ENCODE measurements at places on chromosomes 5 and 9.

DNA sequence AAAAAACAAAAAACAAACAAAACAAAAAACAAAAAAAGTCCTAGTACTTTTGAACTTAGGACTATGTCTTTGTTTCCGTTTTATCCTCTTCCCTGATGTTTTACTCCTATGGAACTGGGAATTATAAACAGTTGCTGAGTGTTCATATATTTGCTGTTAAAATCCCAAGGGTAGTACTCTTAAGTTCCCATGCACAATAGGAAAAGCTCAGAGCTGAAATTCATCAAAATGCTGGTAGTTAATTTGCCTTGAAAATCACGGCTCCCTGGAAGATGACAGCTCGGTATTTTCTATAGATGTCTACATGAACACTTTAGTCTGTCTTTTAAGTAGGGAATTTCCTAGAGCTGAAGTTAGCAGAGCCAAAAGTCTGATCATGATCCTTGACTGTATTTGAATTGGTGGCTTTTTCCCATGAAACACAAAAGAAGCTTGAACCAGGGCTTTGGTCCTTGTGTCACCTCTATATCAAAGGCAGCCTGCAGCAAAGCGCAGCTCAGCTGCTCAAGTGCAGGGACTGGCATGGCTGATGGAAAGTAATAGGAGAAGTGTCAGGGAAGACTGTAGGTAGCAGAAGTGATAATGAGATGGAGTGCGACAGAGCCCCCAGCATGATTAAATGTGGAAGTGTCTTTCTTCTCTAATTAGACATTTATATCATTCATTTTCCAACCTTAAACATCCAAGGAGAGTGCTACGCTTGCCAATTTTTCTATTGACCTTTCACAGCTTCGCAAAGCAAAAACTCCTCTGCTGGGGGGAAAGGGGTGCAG, 310.9 kb downstream of the TRIM36 start:
- DNase-seq, result no peak

GRCh38 chr5:146716636-146717035, 161.9 kb downstream of the PPP2R2B start:
- no peak for DNase-seq

DNA sequence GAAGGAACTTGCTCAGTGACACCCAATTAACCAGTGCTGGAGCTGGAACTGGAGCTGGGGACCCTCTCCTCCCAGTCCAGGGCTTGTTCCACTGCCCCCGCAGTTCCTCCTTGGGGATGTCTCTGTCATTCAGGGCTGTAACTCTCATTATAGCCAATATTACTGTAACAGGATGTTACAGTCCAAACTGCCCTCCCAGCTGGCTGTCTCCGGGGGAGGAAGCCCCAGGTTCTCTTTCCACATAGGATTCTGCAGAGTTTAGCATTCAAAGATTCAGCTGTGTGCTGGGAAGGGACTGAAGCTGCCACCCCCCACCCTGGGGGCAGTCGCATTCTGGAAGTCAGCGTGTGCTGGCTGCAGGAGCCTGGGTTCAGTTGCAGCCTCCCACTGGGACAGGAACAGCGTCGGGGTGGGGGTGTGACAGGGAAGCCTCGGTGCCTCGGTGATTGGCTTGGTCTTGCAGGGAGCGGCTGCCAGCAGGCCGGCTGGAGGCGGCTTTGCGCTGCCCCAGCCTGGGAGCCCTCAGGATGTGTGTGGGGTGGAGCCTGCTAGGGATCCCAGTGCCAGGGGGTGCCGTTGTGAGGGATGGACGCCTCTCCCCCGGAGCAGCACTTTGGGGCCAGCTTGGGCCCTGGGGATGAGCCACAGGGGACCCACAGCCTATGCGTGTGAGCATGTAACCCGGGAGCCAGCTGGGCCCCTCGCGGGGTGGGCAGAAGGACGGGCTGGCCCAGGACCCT, 101.1 kb downstream of the RGS3 start:
- DNase-seq, result no peak

- no peak for DNase-seq
Measured at GRCh38 chr5:107286447-107287098, 384.2 kb downstream of the EFNA5 start.

DNA sequence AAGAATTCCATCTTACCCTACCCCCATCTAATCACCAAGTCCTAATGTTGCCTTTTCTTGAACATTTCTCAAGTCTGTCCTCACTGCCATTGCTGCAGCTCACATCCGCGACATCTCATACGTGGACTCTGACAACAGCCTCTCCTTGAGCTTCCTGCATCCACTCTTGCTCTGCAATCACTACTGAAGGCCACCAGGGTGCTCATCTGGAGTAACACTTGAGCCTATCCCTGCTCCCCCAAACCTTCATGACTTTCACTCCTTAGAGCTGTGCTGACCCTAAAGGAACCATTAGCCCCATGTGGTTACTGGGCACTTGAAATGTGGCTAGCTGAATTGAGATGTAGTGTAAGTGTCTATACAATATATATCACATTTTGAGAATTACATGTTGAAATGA, 46.4 kb upstream of the CTXN3 start:
- DNase-seq, result no peak

DNA sequence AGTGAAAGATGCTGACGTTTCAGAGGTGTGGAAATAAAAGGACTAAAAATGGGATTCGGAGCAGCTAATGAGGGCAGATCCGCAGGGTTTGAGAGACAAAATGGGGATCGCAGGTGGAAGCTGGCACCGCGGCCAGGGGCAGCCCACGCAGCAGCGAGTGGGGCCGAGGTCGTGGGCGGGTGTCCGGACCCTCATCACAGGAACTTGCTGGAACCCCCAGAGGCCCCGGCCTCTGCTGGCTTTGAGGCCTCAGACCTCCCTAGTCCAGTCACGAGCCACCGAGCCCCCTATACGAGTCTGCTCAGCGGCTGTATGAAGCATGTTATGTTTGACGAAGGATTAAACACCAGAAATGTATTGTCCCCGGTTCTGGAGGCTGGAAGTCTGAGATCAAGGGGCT, 45.8 kb upstream of the FCN1 start:
- DNase-seq, result no peak

DNA sequence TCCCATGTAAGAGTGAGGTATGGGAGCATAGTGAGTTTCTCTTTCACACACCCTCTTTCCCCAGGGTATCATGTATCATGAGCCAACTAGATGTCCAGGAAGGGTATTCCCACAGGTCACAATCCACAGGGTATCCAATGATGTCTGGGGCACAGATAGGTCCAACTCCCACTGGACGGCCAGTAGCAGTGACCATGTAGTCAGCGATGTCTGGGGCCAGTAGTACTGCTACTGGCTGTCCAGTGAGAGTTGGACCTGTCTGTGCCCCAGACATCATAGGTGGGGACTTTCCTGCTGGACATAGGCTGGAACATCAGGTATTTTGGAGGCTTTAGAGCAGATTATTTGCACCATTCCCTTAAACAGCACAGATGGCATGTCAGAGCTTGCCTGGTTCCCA, 352.6 kb upstream of the SGCD start:
- no peak for DNase-seq

Data from SIG-M5 (cell line).